ENCODE measurements at places on chromosomes 7 and 10.

- no peak for DNase-seq
Observed at GRCh38 chr7:121872831-121873288, at the start of gene PTPRZ1. Gene PTPRZ1, plus strand, starts transcription at chr7:121873161. Its CDS starts 339 bp downstream, at chr7:121873500.

DNA sequence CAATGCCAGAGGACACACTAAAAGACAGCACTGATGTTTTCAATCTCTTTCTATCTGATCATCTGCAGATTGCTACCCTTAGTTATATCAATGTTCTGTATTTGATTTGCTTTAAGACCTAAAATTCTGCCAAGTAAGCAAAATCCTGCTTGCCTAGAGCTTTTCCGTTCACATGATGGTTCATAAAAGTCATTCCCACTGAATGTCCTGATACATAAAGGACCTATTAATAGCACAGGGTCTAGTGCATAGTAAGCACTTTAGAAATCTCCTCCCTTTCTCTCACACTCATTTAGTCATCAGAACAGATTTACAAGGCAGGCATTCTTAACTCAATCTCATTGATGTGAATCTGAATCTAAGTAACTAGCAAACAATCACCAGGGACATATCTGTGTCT, 68.8 kb downstream of the PCGF5 start:
- no peak for DNase-seq

DNA sequence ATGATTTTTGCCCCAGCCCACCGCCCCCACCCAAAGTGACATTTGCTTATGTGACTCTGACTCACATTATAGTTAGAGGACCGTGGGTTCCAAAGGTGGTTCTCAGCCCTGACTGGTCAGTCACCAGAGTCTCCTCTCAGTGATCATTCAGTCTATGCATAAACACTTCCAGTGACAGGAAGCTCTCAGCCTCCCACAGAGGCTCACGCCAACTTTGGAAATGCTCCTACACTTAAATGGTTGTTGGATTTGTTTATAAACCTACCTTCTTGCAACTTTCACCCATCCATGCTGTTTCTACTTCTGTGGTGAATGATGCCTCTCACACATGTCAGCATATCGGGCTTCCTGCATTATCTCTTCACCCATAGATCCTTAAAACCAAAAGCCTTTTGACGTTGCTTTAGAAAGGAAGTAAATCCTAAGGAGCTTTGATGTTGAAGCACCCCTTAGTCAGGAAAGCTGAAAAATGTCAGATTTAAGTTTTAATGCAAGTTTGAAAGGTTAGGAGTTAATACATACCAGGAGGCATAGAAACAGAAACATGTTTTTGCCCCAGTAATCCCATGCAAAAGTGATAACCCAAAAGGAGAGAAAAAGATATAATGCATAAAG, 46.5 kb upstream of the FGL2 start:
- DNase-seq, result no peak

- DNase-seq, result no peak
Observed at GRCh38 chr7:127885843-127886242, 145.4 kb downstream of the LRRC4 start.

- no peak for DNase-seq
Observed at GRCh38 chr7:98178321-98178720, 32.9 kb upstream of the BHLHA15 start.

GRCh38 chr10:117476281-117476680, 66.3 kb upstream of the EMX2 start:
- DNase-seq, result no peak

- DNase-seq, result no peak
Observed at GRCh38 chr7:28725045-28725642, 233.0 kb downstream of the TRIL start.

GRCh38 chr10:34008656-34009055, 674.2 kb upstream of the NRP1 start:
- DNase-seq, result no peak

GRCh38 chr7:81743201-81743600, 26.6 kb downstream of the HGF start:
- no peak for DNase-seq

- no peak for DNase-seq
Observed at GRCh38 chr10:62473241-62473640, 99.1 kb downstream of the ZNF365 start.

GRCh38 chr10:126955396-126955795, 50.2 kb downstream of the DOCK1 start:
- DNase-seq, result no peak

DNA sequence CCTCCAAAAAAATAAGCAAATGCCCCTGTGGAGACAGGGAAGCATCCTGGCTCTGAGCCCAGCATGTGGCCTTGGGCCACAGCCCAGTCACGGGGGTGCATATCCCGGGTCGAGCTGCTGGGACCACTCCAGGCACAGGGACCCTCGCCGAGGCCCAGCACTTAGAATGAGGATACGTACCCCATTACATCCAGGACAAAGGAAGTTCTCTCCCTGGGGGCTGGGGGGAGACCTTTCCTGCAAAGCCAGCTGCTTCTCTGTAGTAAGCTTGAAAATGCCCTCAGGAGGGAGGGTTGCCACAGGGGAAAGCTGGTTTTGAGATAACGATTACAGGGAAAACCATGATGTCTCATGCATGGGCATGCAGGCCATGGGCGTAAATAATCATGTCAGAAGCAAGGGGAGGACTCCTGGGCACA, 75.5 kb downstream of the HIPK2 start:
- no peak for DNase-seq

DNA sequence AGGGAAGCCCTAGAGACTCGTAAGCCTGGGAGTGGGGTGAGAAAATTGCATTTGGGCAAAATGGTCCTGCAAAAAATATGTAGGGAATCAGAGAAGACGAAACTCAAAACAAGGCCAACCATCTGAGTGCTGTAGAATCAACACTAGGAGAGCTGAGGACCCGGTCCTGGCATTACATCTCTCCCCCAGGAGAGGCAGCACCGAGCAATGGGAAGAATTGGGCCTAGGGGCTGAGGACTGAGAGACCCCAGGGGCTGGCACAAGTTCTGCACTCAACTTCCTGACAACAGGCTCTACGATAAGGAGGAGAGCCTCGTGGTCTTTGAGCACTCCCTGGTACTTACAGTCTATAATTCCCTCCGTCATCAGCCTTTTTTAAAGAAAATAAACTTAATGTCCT, 47.6 kb downstream of the BPGM start:
- DNase-seq, result no peak

- DNase-seq, result no peak
Observed at GRCh38 chr10:126946746-126947145, 41.5 kb downstream of the DOCK1 start.

GRCh38 chr10:80617807-80618206, 80.1 kb downstream of the SH2D4B start:
- no peak for DNase-seq

DNA sequence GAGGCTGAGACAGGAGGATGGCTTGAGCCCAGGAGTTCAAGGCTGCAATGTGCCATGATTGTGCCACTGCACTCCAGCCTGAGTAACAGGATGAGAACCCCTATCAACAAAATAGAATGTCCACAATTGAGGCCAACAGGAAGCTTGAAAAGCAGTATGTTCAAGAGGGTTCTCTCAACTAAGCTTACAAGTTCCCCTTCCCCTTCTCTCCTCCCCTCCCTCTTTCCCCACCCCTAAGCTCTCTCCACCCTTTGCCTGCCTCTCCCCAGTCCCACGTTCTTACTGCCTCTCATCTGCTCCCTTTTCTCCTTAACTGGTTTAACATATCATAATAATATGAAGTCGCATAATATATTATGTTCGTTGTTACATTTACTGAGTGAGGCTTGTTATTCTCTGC, 35.4 kb downstream of the KIAA1549 start:
- DNase-seq, result no peak

DNA sequence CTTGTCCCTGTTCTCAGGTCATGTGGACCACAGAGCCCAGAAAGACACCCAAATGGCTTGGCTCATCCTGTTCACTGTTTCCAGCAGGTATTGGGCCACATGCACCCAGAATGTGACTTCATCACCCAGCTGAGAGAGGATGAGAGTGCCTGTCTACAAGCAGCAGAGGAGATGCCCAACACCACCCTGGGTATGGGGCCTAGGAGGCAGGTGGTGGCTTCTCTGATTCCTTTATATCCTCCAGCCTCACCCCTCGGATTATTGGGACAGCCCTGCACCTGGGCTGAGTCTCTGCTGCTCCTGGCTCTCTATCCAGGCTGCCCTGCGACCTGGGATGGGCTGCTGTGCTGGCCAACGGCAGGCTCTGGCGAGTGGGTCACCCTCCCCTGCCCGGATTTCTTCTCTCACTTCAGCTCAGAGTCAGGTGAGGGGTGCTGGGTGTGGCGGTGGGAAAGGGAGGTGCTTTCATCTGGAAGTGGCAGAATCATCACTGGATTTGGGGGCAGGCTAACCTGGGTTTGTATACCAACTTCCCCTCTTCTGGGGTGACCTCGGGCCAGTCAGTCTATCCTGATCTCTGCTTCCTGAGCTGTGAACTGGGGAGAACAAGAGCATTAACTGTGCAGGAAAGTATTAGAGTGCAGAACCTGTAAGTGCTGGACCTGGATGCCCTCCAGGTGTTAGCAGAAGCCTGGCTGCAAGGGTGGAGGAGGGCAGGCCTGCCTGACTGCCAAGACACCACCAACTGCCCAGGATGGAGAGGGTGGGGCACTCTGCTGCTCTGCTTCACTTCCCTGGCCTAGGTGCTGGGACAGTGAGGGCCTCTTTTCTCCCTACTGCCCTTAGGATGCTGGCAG, 5.2 kb downstream of the GHRHR start:
- no peak for DNase-seq

- DNase-seq, result no peak
Observed at GRCh38 chr10:118760265-118760664, 5.5 kb upstream of the CACUL1 start.

GRCh38 chr7:48681006-48681405, 243.3 kb upstream of the CDC14C start:
- DNase-seq, result no peak

DNA sequence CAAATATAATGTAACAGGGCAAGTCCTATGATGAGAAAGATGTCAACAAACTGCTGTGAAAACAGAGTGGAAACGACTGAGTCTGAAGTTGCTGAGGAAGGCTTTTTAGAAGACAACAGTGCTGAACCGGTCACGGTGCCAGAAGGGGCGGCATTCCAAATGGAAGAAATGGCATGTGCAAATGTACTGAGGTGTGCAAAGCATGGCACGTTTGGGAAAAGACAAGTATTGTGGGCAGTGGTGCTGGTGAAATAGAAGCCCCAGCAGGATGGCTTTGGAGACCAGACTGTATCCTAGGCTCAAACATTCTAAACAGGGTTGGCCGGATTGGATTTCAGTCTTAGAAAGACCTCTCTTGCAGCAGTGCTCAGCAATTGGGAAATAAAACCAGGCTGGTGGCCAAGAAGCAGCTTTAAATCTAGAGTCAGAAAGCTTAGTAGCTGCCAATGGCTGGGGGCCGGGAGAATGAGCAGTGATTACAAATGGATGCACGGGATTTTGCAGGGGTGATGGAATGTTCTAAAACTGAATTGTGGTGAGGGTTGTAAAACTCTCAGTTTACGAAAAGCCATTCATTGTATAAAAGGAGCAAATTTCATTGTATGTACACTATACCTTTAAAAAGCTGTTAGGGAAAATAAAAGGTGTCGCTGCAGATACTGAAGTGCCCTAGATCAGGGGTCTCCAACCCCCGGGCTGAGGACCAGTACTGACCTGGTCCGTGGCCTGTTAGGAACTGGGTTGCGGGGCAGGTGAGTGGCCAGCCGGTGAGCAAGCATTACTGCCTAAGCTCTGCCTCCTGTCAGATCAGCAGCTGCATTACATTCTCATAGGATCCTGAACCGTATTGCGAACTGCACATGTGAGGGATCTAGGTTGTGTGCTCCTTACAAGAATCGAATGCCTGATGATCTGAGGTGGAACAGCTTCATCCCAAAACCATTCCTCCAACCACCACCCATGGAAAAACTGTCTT, 141.6 kb downstream of the HIBADH start:
- no peak for DNase-seq

DNA sequence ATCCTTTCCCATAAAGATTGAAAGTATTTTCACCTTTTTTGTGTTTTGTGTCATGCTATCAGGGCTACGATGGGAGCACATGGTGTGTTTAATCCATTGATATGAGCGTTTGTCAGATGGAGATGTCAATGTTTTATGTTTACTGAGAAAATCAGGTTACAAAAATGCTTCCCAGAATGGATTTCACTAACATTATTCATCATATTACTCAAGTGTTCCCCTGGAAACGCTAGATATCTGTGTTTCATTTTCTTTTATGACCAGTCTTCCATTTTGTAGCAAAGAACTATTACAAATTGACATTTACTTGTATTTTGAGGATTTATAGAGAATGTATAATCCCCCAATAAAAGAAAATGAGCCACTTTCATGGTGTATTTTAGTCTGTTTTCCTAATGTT, 293.5 kb upstream of the AKR1E2 start:
- no peak for DNase-seq

DNA sequence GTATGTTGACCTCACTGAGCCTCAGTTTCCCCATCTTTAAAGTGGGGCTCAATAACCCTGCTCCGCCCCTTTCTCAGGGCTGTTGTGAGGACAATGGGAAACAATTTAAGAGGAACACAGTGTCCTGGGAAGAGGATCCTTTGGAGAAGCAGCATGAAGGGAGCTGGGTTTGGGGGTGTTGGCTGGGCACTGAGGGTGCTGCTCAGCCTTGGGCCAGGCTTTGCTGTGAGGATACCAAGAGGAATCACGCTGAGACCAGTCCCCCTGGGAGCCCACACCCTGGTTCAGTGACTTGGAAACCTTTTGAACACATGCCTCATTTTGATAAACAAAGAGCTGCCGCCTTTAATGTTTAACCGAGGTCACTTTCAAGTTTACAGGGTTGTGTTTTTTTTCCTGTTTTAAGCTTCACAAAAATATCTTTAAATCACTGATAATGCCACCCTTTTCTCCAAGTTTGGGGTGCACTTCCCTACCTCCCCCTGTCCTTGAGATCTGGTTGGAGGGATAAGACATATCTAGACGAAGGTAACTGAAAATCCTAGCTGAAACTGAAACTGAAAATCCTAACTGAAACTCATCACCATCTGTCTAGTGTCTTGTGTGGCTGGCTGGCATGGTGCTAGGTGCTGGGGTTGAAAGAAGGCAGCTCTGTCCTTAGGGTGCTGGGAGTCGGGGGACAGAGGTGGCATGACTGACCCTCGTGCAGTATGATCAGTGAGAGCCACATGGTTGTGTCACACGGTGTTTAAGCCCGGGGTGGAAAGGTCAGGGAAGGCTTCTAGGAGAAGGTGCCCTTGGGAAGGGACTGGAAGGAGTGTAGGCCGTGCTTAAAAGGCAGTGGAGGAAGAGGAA, 27.7 kb downstream of the ZNF775 start:
- DNase-seq, result peak; percentile 47

DNA sequence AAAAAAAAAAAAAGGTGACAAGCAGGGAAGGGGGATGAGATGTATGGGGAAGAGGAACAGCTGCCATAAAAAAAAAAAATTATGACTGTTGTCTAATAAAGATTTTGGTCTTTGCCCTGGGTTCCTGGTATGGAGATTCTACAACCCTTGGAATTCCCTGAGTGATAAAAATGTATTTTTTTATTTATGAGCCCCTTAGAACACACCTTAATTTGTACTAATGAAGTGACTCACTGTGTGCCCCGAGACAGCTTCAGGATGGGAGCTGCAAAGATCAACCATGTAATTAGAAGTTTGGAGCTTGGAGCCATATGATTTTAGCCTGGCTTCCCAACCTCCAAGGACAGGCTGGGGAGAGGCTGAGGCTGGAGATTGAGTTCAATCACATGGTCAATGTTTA, 69.7 kb downstream of the NHLRC2 start:
- no peak for DNase-seq

- DNase-seq, result no peak
Observed at GRCh38 chr10:70139151-70139996, 6.7 kb upstream of the AIFM2 start.

Measured in stimulated activated CD4-positive, alpha-beta T cell treated with anti-CD3 and anti-CD28 coated beads, Interleukin-2, amount 100 ng/mL, for 24 hours (primary cell).